Activated naive CD8-positive, alpha-beta T cell treated with anti-CD3 and anti-CD28 coated beads for 36 hours (primary cell): ENCODE measurements at places on chromosomes 4 and X.

DNA sequence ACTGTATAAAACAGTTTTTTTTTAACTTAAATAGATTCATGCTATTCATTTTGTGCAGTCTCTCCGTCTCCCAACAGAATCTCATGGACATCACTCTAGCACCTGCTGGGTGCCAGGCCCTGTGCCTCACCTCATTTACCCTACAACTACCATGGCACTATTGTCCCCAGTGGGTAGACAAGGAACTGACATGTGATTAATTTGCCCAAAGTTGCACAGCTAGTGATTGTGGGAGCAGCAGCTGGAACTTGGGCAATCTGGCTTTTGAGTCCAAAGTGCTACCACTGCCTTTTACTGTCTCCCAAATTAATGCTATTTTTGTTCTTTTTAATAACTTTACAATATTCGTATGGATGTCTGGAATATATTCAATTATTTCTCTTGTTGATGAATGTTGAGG lies 11.2 kb upstream of the PGRMC2 start:
- DNase-seq, result no peak
- H3K4me3 ChIP-seq, result no peak overlapping the region
- H3K36me3 ChIP-seq, result peaks cover 8% of the 10 kb centered on the region
- no peak overlapping the region for H3K27ac ChIP-seq
- no peaks in the 10 kb centered on the region for H3K27me3 ChIP-seq

DNA sequence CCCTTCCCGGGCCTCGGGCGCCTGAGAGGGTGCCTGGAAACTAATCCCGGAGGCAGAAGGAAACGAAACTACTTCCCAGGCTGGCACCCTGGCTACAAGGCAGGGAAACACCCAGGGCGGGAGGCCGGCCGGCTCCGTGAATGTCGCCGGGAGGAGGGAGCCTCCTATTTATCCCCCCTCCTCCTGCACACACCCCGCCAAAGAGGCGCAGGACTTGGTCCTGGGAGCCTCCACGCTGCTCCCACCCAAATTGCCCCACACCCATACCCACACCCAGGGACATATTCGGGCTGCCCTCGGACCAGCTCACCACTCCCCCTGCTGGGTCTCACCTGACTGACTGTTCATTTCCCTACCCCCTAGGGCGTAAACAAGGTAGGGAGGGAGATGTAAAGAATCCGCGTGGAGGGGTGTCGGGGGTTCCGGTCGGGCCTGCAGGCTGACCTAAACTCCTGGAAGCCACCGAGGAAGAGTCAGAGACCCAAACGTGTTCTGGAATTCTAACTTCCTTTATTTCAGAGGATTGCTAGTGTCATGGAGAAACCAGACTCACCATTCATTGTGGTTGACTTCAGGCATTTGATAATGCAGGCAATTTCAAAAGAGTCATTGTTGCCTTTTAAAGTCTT lies at the start of gene BTC:
Gene BTC (minus strand): TSS at position 142 of the 629 bp plus-strand sequence. CDS start 198 bp downstream, outside the sequence.
- H3K4me3 ChIP-seq, result peak within 1 kb of the TSS; percentile 35
- peaks cover 64% of the 10 kb centered on the region for H3K27me3 ChIP-seq
- H3K4me1 ChIP-seq, result no peaks in the 10 kb centered on the region
- DNase-seq, result peak; percentile 3

DNA sequence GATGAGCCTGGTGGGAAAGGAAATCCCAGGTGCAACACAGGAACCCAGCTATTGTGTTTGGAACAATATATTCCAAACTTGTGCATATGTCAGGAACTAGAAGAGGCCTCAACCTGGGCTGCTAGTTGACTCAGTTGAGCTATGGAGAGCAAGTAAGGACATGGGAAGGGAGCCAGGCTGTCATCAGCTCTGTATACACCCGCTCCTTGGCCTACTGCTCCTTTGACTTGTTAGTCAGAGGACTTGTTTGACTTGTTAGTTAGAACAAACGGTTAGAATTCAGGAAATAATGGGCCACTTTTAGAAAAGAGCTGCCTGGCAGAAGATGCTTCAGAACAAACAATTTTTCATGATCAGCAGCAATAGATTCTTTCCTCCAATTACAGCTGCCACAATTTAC lies 76.4 kb downstream of the CBLL2 start:
- no peak for DNase-seq
- no peaks in the 10 kb centered on the region for H3K4me1 ChIP-seq
- H3K27ac ChIP-seq, result no peak overlapping the region
- no peaks in the 10 kb centered on the region for H3K27me3 ChIP-seq

DNA sequence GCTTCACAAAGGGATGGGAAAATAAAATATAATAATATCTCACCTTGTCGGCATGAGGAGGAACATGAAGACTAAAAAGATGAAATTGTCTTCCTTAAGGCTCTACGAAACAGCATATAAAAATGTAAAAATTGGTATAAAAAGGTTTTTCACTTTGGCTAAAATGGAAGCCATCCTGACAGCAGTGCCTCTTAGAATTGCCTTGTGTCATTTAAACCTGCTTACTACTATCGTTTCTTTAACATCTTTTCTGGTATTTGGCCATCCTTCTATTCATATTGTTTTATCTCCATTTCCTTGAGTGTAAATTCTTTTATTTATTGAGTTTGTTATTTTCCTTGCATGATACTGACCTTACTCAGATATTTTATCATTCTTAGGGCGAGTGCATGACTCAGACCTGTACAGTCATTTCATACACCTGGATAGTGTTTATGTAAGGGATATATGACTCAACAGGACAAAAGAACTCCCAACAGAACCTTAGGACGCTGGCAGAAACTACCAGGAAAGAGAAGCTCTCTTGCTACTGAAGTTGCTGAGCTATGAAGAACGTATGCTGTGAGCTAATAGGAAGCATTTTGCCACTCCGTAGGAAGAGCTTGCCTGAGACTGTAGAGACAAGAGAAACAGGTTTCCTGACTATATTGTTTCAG lies 5.8 kb upstream of the CDKN2AIP start:
- H3K36me3 ChIP-seq, result no peaks in the 10 kb centered on the region
- peaks cover 17% of the 10 kb centered on the region for H3K4me1 ChIP-seq
- no peaks in the 10 kb centered on the region for H3K27me3 ChIP-seq
- no peak for DNase-seq
- no peak overlapping the region for H3K4me3 ChIP-seq

GRCh38 chrX:151694661-151695582 lies at the start of gene PRRG3:
PRRG3 (plus strand) TSS chrX:151695458; CDS start chrX:151698815, 3,357 bp downstream.
- no peak within 1 kb of the TSS for H3K4me3 ChIP-seq
- no peak within 1 kb of the TSS for H3K27ac ChIP-seq
- H3K36me3 ChIP-seq, result no peaks in the 10 kb centered on the region

DNA sequence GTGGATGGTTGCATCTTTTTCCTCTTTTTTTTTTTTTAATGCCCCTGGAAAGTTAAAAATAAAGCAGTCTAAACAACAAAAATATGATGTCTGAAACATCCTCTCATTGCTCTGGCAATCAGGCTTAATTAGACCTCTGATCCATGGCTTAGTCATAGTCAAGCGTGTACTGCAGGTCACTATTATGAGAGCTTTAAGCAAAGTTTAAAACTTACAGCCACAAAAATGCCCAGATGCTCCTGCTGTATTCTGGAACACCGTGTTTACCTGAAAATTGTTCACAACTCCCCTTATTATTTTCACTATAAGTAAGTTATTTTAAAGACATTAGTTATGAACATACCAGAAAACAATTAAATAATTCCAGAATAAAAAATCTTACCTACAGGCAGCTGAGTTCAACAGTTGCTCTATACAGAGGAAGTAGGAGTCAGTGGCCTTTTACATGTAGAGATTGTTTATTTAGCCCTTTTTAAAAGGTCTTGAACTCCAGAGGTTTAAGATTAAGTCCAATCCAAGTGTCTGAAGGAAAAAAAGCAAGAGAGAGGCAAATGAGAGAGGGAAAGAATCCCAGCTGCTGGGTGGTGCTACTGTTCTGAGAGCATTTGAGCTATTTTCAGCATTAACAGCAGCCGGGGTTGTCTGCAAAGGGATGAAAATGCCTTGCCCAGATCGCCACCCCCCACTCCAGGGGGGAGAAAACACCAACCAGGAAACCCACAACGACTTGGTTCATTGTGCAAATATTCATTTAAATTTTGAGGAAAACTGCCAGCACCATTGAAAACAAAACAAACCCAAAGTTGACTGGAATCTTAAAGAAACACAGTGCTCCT lies 36.9 kb downstream of the SORBS2 start:
- peaks cover 3% of the 10 kb centered on the region for H3K36me3 ChIP-seq
- no peaks in the 10 kb centered on the region for H3K4me1 ChIP-seq

GRCh38 chr4:93578942-93579341 lies 249.6 kb upstream of the ATOH1 start:
- H3K27ac ChIP-seq, result no peak overlapping the region
- H3K36me3 ChIP-seq, result no peaks in the 10 kb centered on the region
- H3K4me1 ChIP-seq, result no peaks in the 10 kb centered on the region
- no peaks in the 10 kb centered on the region for H3K27me3 ChIP-seq

GRCh38 chrX:78029663-78030062 lies 60.2 kb upstream of the PGAM4 start:
- H3K36me3 ChIP-seq, result no peaks in the 10 kb centered on the region
- H3K27me3 ChIP-seq, result no peaks in the 10 kb centered on the region
- no peak overlapping the region for H3K27ac ChIP-seq
- DNase-seq, result no peak
- no peak overlapping the region for H3K4me3 ChIP-seq

DNA sequence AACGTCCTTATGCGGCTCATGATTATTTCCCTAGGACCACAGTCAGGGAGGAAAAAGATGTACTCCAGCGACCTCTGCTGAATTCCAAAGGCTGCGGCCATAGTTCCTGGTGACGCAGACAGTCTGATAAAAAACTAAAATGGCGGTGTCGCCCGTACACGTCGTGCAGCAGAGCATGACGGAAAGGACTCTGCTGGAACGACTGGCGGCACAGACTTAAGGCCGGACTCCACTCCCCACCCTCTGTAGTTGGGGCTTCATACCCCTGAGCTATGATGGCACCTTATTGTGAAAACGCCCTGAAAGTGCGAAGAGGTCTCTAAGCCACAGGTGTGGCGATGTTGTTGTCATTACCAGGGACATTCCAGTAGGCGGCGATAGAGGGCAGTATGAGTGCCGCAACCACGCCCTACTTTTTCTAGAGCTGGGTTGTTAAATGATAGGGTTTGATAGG lies 90.0 kb upstream of the EDA2R start:
- peak overlapping the region; percentile 91 for H3K27ac ChIP-seq
- H3K27me3 ChIP-seq, result peaks cover 3% of the 10 kb centered on the region
- H3K36me3 ChIP-seq, result no peaks in the 10 kb centered on the region
- DNase-seq, result peak; percentile 39
- peak overlapping the region; percentile 85 for H3K4me3 ChIP-seq
- H3K4me1 ChIP-seq, result peaks cover 2% of the 10 kb centered on the region

DNA sequence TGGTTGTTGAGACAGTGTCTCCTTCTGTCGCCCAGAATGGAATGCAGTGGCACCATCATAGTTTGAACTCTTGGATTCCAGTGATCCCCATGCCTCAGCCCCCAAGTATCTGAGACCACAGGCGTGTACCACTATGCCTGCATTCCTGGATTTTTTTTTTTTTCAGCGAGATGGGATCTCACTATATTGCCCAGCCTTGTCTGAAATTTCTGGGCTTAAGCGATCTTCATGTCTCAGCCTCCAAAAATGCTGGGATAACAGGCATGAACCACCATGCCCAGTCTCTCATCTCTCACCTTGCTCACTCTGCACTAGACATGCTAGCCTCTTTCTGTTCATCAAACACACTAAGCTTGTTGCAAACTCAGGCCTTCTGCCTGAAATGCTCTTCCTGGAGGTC lies 104.1 kb downstream of the UBE2K start:
- no peak overlapping the region for H3K4me3 ChIP-seq
- H3K4me1 ChIP-seq, result no peaks in the 10 kb centered on the region
- no peaks in the 10 kb centered on the region for H3K36me3 ChIP-seq

- H3K4me1 ChIP-seq, result no peaks in the 10 kb centered on the region
- DNase-seq, result no peak
- no peaks in the 10 kb centered on the region for H3K27me3 ChIP-seq
- H3K27ac ChIP-seq, result no peak overlapping the region
- H3K36me3 ChIP-seq, result no peaks in the 10 kb centered on the region
- H3K4me3 ChIP-seq, result no peak overlapping the region
These were observed 1443.4 kb downstream of the ARAP2 start for GRCh38 chr4:34800953-34801352.

GRCh38 chr4:21992330-21992729 lies 43.8 kb upstream of the KCNIP4 start:
- no peak overlapping the region for H3K4me3 ChIP-seq
- no peaks in the 10 kb centered on the region for H3K27me3 ChIP-seq
- H3K36me3 ChIP-seq, result no peaks in the 10 kb centered on the region
- H3K4me1 ChIP-seq, result no peaks in the 10 kb centered on the region

DNA sequence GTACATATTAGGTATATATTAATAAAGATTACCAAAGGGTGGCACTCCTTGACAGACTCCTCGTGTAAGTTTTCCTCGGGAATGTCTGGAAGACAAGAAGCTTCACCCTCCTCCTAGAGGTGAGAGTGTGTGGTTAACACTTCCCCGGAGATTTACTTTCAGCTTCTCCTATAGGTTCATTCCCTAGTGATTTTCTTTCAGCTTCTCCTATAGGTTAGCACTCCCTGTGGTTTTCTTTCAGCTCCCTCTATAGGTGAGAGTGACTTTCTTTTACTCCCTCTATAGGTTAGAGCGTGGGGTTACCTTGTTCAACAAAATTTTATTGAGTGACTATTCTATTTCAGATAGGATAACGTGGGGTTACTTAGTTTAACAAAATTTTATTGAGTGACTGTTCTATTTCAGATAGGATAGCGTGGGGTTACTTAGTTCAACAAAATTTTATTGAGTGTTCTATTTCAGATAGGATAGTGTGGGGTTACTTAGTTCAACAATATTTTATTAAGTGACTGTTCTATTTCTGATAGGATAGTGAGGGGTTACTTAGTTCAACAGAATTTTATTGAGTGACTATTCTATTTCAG lies 106.0 kb upstream of the PLAC1 start:
- H3K27me3 ChIP-seq, result no peaks in the 10 kb centered on the region
- no peak overlapping the region for H3K27ac ChIP-seq
- H3K4me1 ChIP-seq, result no peaks in the 10 kb centered on the region
- no peak for DNase-seq

DNA sequence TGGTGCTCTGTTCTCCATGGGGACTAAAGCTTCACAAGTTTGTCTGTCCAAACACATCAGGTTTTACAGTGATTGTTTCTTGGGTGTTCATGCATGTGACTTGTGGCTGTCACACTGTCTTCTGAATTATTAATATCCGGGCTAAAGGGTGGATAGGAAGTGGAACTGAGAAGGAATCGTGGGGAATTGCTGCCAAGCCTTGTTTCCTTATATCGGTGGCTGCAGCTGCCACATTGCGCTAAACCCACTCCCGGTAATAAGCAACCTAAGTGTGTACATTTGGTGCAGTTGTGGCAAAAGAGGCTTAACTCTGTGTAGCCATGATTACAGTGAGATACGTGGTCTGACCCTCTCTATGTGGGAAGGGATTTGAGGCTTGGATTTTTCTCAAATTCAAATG lies 30.7 kb downstream of the SEPTIN11 start:
- peaks cover 36% of the 10 kb centered on the region for H3K36me3 ChIP-seq
- H3K27me3 ChIP-seq, result no peaks in the 10 kb centered on the region
- H3K4me1 ChIP-seq, result peaks cover 57% of the 10 kb centered on the region

- H3K36me3 ChIP-seq, result peaks cover 78% of the 10 kb centered on the region
- H3K4me3 ChIP-seq, result no peak overlapping the region
- H3K27me3 ChIP-seq, result no peaks in the 10 kb centered on the region
These were observed 167.0 kb downstream of the TBCK start for GRCh38 chr4:106149026-106149425.
